ENCODE measurements at places on chromosomes 5 and 9.

DNA sequence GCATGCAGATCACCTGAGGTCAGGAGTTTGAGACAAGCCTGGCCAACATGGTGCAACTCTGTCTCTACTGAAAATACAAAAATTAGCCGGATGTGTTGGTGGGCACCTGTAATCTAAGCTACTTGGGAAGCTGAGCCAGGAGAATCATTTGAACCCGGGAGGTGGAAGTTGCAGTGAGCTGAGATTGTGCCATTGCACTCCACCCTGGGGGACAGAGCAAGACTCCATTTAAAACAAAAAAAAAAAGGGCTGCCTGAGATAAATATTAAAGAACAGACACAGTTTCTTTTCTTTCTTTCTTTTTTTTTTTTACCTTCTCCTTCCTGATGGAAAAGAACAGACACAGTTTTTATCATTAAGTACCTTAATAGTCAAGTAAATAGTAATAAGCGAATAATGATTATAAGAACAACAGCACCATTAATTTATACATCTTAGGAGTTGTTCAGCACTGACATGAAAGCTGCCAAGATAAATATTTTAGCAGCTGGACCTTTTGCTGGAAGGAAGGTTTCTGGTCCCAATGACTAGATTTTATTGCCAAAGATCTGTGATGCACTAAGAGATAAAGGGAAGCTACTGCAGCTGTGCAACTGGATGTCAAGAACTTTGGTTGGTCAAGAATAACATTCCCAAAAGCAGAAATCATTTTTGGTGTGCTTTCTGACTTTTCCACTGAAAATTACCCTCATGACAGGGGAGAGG lies 7.0 kb downstream of the CENPP start:
- DNase-seq: no peak

DNA sequence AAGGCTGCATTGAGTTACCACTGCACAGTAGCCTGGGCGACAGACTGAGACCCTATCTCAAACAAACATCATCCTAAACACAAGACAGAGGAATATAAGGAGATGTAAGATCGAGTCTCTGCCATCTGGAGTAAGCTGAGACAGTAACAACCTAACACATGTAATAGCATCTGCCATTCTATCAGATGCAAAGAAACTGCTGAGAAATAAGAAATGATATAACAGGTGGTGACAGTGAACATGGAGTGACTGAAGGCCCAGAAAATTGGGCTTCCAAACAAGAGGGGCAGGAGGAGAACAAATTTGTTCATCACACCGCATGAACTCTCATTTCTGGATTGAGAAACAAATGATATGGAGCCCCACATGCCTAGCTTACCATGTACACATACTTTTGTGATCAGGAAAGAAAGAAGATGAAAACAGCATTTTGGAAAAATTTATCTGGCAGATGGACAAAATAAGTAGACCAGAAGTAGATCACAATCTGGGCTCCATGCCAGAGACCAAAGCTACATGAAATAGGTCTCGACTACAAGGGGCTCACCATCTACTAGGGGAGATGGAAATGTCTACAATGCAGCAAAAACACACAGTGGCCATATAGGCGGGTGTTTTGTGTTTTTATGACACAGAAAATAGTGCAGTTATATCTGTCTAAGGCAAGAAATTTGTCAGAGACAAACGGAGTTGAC lies 45.5 kb downstream of the ECPAS start:
- no peak for DNase-seq

- no peak for DNase-seq
Observed at GRCh38 chr5:208449-209114, 9.4 kb downstream of the CCDC127 start.

DNA sequence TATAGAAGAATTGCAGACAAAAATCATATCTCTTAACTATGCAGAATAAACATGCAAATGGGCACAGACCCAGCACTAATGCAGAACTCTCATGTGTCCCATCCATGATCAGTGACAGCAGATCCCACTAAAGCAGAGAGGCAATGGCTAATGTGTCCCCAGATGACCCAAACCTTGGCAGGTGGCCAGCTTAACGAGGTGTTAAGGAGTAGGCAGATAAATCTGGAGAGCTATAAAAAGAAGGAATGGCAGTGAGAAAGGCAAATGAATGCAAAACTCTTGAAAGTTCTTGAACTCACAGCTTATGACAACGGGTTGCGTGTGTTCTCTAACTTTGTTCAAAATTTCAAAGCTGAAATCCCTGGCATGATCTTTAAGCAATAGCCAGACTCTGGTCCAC lies 265.4 kb downstream of the RASEF start:
- DNase-seq: peak; percentile 44

DNA sequence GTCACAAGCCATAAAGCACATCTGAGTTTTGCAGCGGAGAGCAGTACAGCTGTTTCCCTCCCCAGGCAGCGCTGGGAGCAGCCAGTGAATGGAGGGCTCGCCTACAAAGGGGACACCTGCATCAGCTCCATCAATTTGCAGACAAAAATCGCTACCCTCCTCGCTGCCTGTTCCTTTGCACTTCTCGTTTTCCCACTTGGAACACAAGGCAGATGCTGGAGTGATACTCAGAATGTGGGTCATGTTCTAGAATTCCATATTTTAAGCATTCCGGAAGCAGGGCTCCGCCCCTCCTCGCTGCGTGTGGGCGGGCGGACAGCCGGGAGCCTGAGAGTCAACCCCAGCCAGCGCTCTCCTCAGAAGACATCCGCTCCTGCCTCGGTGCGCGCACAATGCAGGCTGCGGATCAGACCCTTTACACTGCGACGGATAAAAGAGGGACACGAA lies 92.1 kb downstream of the LMNB1 start:
- DNase-seq: no peak

GRCh38 chr9:32278991-32279390 lies 105.5 kb upstream of the ACO1 start:
- DNase-seq: no peak

DNA sequence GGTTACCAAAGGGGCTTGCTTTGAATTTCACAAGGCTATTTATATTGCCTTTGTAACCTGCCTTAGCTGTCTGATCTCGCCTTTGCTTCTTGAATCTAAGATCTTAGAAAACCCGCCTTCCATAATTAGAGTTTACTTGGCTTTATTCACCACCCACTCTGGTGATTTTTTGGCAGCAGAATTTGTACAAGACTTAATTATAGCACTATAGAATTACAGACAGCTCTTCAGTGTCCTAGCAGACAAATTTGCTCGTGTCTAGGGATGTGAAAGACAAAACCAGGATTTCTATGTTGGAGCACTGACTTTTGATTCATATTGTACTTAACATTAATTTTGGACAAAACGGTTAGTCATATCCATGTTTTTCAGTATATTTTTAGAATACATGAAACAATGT lies 306.6 kb downstream of the ADGRV1 start:
- no peak for DNase-seq

DNA sequence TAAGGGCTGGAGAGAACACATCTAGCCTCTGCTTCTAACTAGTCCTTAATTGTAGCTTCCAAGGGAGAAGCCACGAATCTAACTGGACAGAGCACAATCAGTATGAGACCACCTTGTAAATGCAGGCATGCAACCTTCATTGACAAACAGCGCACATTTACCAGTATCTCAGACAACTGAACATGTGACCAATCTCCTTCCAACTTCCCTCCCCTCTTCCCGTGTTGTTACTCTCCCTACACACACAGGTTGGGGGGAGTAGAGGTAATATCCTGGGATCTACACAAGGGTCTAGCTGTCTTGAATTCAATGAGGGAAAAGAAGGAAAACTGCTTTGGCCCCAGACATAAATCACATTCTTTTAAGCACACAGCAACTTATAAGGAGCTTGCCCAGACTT lies 77.6 kb downstream of the LIFR start:
- no peak for DNase-seq

GRCh38 chr5:107876906-107877305 lies 206.2 kb upstream of the EFNA5 start:
- no peak for DNase-seq

- DNase-seq: no peak
Observed at GRCh38 chr5:154415114-154415513, 30.7 kb upstream of the SAP30L start.

GRCh38 chr5:53237876-53238275 lies 128.3 kb upstream of the MOCS2 start:
- no peak for DNase-seq

DNA sequence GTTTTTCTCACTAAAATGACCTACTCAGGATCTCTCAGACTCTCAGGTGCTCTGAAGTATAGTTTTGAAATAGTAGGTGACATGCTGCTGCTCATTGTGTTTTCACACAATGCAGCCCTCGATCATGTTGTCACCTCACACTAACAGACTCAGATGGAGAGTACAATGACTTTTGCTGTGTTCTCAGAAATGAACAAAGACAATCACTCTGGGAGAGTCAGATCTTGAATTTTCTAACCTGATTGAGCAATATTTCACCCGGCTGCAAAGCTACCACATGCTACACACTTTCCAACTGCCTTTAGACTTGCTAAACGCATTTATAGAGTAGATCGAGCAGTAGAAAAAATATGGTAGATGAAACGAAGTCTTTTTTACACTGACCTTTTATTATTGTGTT lies 113.4 kb downstream of the ST8SIA4 start:
- DNase-seq: no peak

DNA sequence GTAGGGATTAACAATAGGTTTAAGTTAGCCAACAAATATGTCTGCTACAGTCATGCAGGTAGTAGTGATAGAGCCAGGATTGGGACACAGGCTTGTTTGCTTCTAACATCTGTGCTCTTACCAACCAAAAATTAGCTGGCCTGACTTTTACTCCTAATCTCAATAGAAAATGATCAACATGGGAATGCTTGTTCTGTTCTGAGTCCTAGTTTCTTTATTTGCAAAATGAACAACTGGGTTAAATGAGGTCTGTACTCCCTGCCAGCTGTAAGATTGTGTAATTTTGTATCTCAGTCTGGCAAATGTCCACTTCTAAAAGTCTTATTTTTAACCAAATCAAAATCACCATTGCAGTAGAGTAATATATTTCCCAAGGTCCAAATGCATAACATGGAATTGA lies 216.8 kb downstream of the NMUR2 start:
- DNase-seq: no peak

- DNase-seq: no peak
Observed at GRCh38 chr5:61626639-61627282, 294.7 kb downstream of the ZSWIM6 start.

- no peak for DNase-seq
Observed at GRCh38 chr5:171667341-171668096, 118.1 kb upstream of the SMIM23 start.

- DNase-seq: no peak
Observed at GRCh38 chr5:100760688-100761087, 142.4 kb downstream of the ST8SIA4 start.

GRCh38 chr5:158593925-158594324 lies 505.8 kb downstream of the EBF1 start:
- DNase-seq: peak; percentile 6
